Naive thymus-derived CD4-positive, alpha-beta T cell (primary cell): ENCODE measurements at places on chromosomes 2 and 18. TPM values are rescaled to one million over a fixed set of nuclear protein-coding genes. Genes with fewer than 3 reads are reported as not detected.

The ARHGAP15 gene
- 179 TPM for total RNA-seq

The CABYR gene
- total RNA-seq = 1.2 TPM

The UGT1A10 gene
- total RNA-seq = not detected

The ACTR1B gene
- total RNA-seq = 75.9 TPM
